HFFc6 (cell line): ENCODE measurements at places on chromosomes 11 and 22.

- H3K4me1 ChIP-seq, result no peaks in the 10 kb centered on the region
- DNase-seq, result no peak
- no peak overlapping the region for H3K27ac ChIP-seq
Measured at GRCh38 chr22:38963872-38964271, 6.5 kb downstream of the APOBEC3A start.

DNA sequence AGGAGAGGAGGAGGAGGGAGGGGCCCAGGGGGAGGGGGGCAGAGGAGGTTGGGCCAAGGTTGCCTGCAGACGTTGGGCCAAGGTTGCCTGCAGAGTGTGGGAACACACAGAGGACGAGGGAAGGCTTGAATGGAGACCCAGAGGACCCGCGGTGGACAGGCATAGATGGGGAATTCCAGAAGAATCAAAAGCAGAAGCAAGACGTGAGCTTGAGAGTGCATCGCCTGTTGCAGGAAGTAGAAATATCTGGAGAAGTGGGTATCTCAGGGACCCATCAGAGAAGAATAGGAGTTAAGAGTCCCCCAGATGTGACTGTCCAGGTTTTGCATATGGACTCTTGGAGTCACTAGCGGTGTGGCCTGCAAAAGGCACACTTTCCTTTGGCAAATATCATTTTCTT, 670.2 kb downstream of the TBC1D22A start:
- H3K4me3 ChIP-seq, result no peak overlapping the region
- no peaks in the 10 kb centered on the region for H3K4me1 ChIP-seq
- peaks cover 4% of the 10 kb centered on the region; the same call in 1 of the 2 replicates for H3K36me3 ChIP-seq

DNA sequence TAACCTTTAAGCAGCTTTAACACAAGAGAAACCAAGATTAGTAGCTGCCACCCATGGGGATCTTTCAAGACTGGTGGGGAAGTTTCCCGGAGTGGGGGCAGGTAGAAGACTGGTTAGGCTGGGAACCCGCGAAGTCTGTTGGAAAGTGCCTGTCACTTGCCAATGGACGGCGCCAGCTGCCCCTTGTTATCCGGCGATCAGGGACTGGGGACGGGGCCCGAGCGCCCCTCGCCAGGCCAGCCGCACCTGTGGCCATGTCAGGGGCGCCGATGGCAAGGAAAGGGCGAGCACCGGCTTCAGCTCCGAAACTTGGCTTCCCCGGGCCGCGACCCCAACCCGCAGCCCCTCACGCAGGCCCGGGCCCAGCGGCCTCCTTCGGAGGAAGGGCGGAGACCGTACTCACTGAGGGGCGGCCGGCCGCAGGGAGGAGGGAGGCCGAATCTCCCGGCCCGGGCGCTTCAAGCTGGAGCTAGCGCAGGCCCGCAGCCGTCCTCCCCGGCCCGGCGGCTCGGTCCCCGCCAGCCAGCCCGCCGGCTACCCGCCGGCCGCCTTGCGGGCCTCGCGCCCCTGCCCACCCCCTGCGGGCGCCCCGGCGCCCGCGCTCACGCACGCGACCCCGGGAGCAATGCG, 539 bp downstream of the EIF4ENIF1 start:
- H3K27me3 ChIP-seq, result peaks cover 1% of the 10 kb centered on the region; the same call in 1 of the 2 replicates
- H3K36me3 ChIP-seq, result peaks cover 4% of the 10 kb centered on the region; the same call in 1 of the 2 replicates
- peak overlapping the region; percentile 62 for H3K27ac ChIP-seq
- H3K4me1 ChIP-seq, result peaks cover 31% of the 10 kb centered on the region
- no peak for DNase-seq
- H3K4me3 ChIP-seq, result peak overlapping the region; percentile 89

DNA sequence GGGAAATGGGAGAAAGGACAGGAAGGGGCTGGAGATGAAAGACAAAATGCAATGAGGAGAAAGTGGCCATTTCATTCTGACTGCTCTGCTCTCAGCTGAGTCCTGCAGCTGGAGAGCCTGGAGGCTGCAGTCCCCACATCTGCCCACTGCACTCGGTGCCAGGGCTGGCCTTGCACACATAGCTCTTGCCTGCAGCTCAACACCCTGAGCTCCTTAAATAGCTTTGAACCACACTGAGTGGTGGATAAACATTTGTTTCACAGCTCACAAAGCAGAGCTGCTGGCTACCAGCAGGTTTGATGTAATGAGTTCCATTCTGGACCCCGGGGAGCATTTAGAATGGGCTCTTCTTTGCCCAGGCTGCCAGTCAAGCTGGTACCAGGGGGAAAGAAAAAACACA, 426.1 kb upstream of the CADM1 start:
- no peaks in the 10 kb centered on the region for H3K27me3 ChIP-seq
- H3K27ac ChIP-seq, result no peak overlapping the region
- DNase-seq, result no peak
- no peak overlapping the region for H3K4me3 ChIP-seq

DNA sequence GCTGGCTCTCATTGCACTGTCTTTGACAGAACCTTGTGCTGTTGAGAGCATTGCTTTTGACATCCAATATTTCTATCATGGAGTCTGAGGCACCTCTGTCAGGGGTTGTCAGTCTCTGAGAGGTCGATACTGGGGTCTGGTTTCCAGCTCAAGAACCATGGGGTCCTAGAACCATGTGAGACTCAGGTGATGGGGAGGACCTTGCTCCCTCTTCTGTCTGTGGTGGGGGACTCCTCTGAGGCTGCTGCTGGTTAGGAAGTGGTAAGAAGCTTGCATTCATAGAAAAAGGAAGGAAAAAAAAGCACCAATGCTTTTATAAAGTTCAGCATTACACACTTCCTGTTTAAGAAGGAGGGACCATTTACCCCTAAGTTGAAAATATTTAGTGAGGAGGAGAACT, 91.8 kb upstream of the CD44 start:
- H3K27me3 ChIP-seq, result no peaks in the 10 kb centered on the region
- no peak overlapping the region for H3K4me3 ChIP-seq
- no peak overlapping the region for H3K27ac ChIP-seq
- peaks cover 18% of the 10 kb centered on the region for H3K36me3 ChIP-seq

DNA sequence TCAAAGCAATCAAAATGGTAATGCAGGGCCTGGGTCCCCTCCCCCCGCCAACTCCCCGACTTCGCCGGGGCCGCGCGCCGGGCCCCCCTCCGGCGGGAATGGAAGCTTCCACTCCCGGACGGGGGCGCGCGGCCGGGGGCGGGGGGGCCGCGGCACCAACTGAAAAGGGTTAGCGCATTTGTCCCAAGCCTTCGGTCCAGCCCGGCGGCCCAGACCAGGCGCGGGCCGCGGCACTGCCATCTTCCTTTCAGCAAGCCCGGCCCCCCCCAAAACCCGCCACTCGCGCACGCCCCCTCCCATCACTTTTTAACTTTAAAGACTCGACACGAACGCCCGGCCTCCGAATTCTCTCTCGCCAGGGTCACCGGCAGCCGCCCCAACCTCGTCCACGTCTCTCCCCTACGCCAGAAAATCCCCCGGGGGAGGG, 2.8 kb downstream of the PHF21B start:
- H3K4me3 ChIP-seq, result no peak overlapping the region
- DNase-seq, result no peak
- H3K27ac ChIP-seq, result no peak overlapping the region
- H3K27me3 ChIP-seq, result peaks cover 43% of the 10 kb centered on the region
- no peaks in the 10 kb centered on the region; the same call in 1 of the 2 replicates for H3K36me3 ChIP-seq

DNA sequence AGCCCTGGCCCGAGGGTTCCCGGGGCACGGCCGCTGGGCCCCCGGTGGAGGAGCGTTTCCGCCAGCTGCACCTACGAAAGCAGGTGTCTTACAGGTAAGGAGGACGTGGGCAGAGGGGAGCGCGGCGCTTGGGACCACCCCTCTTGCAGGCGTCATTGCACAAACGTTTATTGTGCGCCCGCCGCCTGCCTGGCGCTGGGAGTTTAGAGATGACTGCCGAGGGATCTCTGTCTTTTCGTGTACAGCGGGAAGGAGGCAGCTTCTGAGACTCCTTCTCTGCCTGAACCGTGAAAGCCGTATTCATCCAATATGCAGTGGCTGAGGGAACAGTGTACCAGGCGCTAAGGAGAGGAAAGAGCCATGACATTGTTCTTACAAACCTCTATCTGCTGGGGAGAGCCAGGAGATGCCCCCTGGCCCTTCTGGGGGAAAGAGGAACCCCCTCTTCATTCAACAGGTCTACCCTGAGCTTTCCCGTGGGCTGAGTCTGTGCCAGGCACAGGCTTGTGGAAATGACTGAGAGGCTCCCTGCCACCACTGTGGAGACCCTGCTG, 13.8 kb upstream of the DGKZ start:
- H3K36me3 ChIP-seq, result no peaks in the 10 kb centered on the region
- DNase-seq, result no peak
- peak overlapping the region; percentile 64 for H3K4me3 ChIP-seq
- peaks cover 50% of the 10 kb centered on the region for H3K27me3 ChIP-seq
- no peak overlapping the region for H3K27ac ChIP-seq
- H3K4me1 ChIP-seq, result peaks cover 17% of the 10 kb centered on the region

DNA sequence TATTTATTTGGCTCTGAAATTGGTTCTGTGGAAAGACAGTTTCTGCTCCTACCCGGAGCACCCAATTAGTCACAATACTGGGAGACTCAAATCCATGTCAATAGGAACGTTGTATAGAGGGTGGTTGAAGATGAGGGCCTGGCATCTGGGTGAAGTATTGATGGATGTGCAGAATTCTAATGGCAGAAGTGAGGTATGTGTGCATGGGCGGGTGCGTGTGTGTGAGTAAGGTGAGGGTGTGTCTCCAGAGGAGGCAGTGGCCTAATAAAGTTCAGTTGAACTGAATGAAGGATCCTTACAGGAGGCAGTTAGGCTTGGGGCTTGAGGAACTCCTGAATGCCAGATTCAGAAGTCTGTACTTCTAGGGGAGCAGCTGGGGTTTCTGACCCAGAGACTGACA, 71.8 kb upstream of the B3GAT1 start:
- no peak overlapping the region for H3K27ac ChIP-seq
- no peaks in the 10 kb centered on the region for H3K36me3 ChIP-seq
- no peak overlapping the region for H3K4me3 ChIP-seq
- no peaks in the 10 kb centered on the region; the same call in none of the 2 replicates for H3K27me3 ChIP-seq
- H3K4me1 ChIP-seq, result no peaks in the 10 kb centered on the region

GRCh38 chr11:10041748-10042446, 252.1 kb downstream of the SBF2 start:
- H3K27me3 ChIP-seq, result no peaks in the 10 kb centered on the region; the same call in 1 of the 2 replicates
- no peak overlapping the region for H3K27ac ChIP-seq
- no peak for DNase-seq

GRCh38 chr11:11703885-11704284, 82.1 kb upstream of the GALNT18 start:
- no peak for DNase-seq
- H3K36me3 ChIP-seq, result no peaks in the 10 kb centered on the region
- no peak overlapping the region for H3K4me3 ChIP-seq
- H3K27me3 ChIP-seq, result peaks cover 34% of the 10 kb centered on the region
- no peak overlapping the region for H3K27ac ChIP-seq

DNA sequence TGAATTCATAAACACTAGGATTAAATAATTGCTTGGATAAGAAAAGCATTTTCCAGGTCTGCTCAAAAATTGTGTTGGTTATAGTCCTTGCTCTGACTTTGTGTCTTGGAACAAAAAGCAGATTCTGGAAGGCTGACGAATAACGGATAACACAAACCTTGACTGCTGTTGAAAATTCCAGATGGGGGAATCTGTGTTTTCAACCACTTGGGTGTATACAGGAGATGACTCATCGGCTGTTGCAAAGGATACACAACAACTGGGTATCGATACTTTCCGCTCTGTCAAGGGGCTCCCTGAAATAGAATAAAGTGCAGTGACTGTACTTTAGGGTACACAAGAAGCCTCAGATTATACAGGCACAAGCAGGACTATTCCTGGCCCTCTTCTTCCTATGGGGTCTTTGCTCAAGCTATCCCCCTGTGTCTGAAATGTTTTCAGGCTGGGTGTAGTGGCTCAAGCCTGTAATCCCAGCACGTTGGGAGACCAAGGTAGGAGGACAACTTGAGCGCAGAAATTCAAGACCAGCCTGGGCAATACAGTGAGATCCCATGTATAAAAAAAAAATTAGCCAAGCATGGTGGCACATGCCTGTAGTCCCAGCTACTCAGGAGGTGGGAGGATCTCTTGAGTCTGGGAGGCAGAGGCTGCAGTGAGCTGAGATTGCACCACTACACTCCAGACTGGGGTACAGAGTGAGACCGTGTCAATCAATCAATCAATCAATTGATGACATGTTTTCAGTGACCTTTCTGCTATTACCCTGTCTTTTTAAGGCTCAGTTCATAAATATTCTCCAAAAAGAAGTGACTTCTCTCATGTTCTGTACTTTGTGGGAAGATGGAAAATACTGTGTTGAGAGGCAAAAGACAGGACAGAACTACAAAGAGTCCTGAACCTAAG, 48.6 kb upstream of the UCP3 start:
- H3K27me3 ChIP-seq, result no peaks in the 10 kb centered on the region; the same call in 1 of the 2 replicates
- peak; percentile 13 for DNase-seq
- H3K27ac ChIP-seq, result no peak overlapping the region
- H3K4me3 ChIP-seq, result no peak overlapping the region

DNA sequence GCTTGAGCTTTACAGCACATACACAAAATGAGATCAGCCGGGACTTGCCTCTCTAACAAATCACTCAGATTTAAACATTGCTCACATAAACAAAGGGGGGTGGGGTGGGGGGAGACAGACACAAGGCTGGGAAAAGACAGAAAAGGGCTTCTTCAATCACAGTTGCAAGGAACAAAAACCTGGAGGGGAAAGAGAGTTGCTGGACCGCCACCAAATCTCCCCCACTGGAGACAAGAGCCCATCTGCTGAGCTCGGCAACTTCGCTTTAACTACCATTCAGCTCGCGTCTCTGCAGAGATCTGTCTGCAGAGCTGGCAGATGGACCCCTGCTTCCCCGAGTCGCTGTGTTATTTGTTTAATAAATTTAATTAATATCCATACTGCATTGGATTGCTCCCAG, 165.0 kb downstream of the RCN1 start:
- H3K36me3 ChIP-seq, result no peaks in the 10 kb centered on the region
- no peak for DNase-seq
- H3K27ac ChIP-seq, result no peak overlapping the region
- no peak overlapping the region for H3K4me3 ChIP-seq
- H3K27me3 ChIP-seq, result peaks cover 8% of the 10 kb centered on the region

GRCh38 chr11:2987881-2988861, 4.0 kb downstream of the NAP1L4 start:
- peak overlapping the region; percentile 97 for H3K4me3 ChIP-seq
- H3K36me3 ChIP-seq, result peaks cover 17% of the 10 kb centered on the region; the same call in 1 of the 2 replicates
- peak overlapping the region; percentile 92 for H3K27ac ChIP-seq
- H3K4me1 ChIP-seq, result peaks cover 30% of the 10 kb centered on the region
- no peak for DNase-seq

- H3K27me3 ChIP-seq, result peaks cover 20% of the 10 kb centered on the region
- peaks cover 10% of the 10 kb centered on the region for H3K36me3 ChIP-seq
- H3K4me3 ChIP-seq, result no peak overlapping the region
- DNase-seq, result no peak
- no peaks in the 10 kb centered on the region for H3K4me1 ChIP-seq
- no peak overlapping the region for H3K27ac ChIP-seq
Measured at GRCh38 chr11:1574238-1574932, 2.3 kb upstream of the DUSP8 start.

DNA sequence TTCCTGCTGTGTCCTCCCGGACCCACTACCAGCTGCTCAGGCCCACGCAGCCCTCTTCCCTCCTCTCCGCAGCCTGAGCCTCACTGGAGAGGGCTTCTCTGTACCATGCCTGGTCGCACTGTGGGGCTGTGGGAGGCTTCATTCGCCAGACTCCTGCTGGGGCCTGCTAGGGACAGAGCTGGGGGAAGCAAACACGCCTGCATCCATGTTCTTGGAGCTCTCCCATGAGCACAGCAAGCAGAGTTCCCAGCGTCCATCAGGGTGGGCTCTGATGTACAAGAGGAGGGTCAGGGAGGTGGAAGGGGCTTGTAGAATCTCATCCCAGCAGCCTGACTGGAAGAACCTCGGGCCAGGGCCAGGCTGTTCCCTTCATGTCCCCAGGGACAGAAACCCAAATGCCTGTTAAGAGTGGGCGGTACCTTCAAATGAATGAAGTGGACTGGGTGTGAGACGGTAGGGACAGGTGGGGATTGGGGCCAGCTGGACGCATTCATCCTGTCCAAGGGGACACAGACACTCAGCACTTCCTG, 59.9 kb downstream of the MPPED1 start:
- peaks cover 4% of the 10 kb centered on the region; the same call in 1 of the 2 replicates for H3K27me3 ChIP-seq
- no peak overlapping the region for H3K27ac ChIP-seq
- H3K4me3 ChIP-seq, result no peak overlapping the region
